SW 1271 (cell line): ENCODE measurements at places on chromosomes 3 and 15.

DNA sequence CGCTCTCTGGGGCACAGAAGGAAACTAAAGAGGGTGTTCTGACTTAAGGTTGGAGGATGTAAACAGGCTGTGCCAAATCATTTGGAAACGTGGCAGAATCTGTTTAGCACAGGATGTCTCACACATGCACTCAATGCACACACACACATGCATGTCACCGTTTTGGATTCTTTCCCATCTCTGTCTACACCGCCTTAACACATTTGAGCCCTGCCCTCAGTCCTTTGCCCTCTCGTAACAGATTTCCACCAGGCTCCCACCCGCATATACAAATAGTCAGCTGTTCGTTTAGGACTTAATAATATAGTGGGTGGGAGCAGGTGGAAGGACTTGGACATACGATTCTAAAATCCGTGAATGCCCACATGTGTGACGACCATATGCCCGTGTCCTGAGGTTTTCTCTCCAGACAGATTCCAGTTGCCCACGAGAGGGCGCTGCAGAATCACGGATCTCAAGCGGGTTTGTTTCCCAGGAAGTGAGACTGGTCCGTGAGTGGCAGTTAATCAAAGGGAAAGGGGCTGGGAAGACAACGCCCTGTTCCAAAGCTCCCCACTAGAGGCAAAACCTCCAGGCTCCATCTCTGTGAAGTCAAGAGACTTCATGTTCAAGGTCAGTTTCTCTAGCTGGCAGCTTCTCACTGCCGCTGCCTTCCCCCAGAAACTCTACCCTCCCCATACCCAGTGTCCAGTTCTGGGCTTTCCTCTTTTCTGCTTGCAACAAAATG, 44.5 kb downstream of the NOX5 start:
- peak; percentile 75 for DNase-seq

DNA sequence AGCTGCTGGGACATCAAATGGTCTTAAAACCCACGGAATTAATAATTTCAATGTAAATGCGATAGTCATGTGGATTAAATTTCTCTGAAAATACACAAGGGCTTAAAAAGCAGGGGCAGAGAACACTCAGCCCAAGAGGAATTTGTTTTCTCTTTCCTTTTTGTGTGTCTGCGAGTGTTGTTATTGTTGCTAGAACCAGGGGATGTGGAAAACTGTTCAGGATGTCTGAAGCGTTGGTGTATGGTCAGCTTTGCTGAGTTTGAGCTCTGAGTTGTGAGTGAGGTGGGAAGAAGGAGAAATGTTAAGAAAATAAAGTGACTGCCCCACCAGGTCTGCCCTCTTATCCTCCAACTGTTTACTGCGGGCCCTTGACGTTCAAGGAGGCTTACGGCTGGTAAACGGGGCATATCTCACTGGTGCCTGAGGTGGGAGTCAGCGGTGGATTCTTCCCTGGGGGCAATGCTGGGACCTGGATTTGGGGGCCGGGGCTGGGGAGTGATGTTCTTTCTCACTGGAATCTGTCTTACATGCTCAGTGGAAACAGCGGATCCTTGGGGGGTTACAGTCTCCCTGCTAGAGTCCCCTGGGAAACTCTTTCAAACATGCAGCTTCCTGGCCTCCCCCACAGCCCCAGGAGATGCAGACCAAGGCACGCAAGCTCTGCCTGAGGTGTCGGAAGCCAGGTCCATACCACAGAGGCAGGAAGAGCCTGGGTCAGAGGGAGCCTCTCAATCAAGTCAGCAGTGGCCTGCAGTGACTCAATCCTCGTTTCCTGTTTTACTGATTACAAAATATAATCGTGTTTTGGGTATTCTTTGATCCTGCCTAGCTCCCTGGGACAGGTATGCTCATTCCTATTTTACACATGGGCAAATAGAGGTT, 41.8 kb downstream of the ITGA11 start:
- no peak for DNase-seq

DNA sequence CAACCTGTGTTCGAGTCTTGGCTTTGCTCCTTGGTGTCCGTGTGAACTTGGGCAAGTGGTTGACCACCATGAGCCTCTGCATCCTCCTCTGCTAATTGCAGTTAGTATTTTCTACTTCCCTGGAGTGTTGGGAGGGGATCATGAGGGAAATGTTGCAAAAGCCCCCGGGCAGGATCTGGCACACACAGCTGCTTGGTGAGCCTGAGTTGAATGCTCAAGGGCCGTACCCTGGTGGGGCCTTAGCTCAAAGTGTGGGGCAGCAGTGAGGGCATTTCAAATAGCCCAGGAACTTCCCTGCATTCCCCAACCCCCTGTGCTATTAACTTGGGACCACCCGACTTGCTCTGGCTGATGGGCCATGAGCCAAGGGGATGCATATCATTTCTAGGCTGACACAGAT, 94.9 kb upstream of the SLC6A11 start:
- no peak for DNase-seq

- DNase-seq: peak; percentile 54
Observed at GRCh38 chr15:50353251-50353974, 1.6 kb downstream of the GABPB1 start.

- DNase-seq: no peak
Observed at GRCh38 chr3:124904835-124905492, 17.8 kb upstream of the ITGB5 start.

DNA sequence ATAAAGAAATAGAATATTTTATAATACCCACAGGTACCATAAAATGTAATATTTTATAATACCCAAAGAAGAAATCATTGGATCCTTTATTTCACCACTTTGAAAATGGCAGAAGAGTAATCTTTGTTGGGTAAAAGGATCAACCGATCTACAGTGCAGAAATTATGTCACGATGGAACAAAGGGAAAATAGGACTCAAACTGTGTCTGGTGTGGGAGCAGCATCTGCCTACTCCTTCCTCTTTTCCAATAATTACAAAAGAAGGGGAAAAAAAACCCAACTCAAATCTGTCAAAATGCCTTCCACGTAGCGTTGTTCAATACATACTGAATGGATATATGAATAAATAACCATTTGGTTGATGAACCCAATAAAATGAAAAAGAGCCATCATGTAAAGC, 492.6 kb upstream of the TBL1XR1 start:
- no peak for DNase-seq

DNA sequence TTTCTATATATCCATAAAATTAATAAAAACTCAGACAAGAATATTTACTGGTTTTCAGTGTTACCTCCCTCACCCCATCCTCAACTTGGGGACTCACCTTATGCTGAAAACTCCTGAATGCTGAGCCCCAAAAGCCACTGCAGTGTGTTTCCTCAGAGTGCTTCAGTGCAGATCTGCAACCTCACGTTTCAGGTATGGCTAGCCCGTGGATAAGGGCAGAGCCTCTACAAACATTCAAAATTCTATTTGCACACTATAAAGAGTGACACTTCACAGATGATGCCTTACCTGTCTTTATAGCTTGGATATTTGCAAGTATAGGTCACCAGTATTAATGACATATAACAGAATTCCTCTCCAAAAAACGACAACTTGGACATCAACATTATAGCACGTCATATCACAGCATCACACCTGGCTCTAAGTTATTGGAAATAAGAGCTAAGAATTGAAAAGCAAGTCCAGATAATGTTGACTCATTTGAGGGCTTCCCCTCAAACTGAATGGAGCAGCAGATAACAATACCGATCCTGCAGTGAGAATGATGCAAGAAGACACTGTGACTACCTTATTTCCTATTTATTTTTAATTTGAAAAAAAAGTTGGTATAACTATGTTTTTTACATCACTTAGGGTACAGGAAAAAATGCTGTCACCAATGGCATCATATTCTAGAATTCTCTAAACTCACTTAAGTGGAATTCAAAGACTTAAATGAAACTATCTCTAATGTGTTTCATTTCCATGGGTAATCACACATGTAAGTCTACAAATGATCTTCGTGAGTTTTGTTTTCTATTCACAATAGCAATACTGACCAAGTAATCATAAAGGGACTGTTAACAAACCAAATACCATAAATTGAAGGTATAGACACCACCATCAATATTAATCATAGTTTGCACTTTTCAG, 40.7 kb upstream of the RSL24D1 start:
- DNase-seq: no peak

DNA sequence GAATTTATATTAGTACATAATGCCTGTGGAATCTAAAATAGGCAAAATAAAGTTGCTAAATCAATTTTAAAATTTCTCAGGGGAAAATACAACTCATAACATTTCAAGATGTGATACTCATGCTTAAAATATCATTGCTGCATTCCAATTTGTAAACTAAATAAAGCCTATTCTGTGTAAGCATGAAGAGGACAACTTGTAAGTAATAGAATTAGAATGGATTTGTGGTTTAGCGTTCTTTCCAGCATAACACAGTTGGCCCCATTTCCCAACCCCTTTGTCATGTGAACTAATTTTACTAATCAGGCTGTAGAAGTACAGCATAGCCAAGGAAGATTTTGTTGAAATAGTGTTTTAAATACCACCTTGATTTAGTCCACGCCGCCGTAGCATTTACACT, 437.2 kb downstream of the SI start:
- DNase-seq: no peak

GRCh38 chr3:10855871-10856662, 40.0 kb downstream of the SLC6A11 start:
- DNase-seq: no peak

GRCh38 chr3:189869165-189869564, 238.0 kb downstream of the TP63 start:
- no peak for DNase-seq

GRCh38 chr3:161694682-161695564, 198.3 kb downstream of the OTOL1 start:
- DNase-seq: no peak

DNA sequence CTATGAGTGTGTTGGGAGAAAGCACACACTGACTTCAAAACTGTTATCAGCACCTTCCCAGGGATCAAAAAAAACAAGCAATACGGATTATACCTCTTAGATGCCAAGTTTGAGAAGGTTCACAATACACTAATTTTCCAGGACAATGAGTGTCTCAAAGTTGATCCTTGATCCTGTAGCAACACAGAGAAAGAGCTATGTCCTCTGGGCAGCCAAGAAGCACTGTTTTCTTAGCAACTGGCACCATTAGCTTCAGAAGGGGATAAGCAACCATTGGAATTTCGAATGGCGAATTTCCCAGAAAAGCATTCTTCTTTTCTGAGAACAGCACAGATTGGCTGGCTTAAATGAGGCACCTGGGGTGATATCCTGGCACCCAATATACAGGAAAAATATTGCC, 270.3 kb upstream of the RORA start:
- DNase-seq: no peak

DNA sequence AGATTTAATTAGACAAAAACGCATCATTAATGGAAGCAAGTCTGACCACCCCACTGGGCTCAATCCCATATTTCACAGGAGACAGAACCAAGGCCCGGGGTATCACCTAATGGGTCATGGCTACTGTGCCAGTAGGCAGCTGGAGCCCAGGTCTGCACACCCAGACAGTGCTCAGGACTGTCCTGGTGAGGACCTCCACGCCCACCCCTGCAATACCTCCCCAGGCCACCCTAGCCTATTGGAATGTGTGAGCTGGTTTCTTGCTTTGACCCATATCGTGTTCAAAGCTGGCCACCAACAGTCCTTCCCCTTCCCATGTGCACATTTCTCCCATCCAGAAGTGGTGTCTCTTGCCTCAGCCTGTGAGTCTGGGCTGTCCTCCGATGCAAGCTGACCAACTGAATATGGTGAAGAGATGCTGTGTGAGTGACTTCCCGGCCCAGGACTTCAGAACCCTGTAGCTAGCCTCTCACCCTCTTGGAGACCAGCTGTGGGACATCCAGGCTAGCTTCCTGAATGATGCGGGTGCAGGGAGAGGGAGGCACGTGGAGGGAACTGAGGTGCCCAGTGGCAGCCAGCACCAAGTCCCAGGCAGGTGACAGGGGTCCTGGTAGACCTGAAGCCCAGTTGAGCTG, 19.1 kb downstream of the SLC6A20 start:
- no peak for DNase-seq

- DNase-seq: no peak
Observed at GRCh38 chr3:156424758-156425157, 130.2 kb downstream of the SSR3 start.

DNA sequence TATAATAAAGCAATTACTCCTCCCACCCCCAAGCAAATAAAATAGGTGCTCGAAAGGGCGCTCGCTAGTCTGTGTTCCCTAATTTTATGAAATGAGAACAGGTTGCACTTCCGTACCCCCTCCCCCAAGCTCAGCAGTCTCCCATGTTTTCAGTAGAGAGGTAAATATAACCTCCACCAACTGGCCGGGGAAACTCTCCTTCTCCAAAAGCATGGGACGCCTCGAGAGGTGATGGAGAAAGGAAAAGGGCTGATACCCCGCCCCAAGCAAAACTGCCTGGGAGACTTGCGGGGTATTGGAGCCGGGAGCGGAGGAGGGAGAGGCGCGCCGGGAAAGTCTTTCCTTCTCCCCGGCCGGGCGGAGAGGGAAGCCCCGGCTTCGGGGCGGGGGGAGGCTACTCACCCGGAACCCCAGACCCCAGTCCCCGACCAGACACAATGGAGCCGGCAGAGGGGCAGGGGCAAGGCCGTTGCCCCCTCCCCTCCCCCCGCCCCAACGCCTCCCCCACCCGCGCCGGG, 605 bp downstream of the DCUN1D1 start:
- no peak for DNase-seq

GRCh38 chr15:100696452-100696851, 94.1 kb downstream of the ASB7 start:
- no peak for DNase-seq

- DNase-seq: no peak
Observed at GRCh38 chr3:34077417-34078195, 279.2 kb downstream of the PDCD6IP start.

- no peak for DNase-seq
Observed at GRCh38 chr3:60955034-60955433, 296.2 kb downstream of the FHIT start.
